ENCODE measurements at places on chromosomes 3 and 15.

GRCh38 chr15:51718219-51718618, 19.2 kb downstream of the LYSMD2 start:
- DNase-seq: no peak

DNA sequence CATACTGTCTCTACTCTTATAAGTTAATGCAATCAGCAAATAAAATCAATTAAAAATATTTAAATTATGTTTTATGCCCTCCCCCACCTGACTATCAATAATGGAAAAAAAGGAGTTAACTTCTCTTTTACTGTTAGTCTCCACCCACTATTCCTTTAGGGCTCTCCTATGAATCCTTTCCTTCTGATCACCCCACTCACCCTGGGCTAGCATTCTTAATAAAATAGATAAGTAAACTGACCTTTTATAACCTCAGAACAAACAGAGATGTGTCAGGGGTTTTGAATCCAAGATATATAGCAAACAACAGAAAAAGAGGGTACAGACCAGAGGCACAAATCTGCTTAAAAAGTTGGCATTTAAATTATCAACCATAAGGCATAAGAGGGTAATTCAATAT, 116.1 kb upstream of the PLXND1 start:
- DNase-seq: no peak

DNA sequence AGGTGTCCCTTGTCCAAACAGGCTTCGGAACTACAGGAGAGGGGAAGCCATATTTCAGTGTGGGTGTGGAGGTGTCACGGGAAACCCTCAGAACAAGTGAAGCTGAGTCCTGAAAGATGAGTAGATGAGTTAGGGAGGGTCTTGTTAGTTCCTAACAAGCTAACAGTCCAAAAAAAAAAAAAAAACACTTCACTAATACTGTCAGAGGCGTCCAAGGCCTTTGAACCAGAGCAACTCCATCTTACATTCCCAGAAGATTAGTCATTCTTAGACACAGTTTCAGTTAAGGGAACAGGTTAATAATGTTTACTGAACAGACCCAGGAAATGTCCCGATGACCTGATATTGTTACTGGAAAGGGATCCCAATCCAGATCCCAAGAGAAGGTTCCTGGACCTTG, 7.0 kb upstream of the ATP8B4 start:
- DNase-seq: no peak

DNA sequence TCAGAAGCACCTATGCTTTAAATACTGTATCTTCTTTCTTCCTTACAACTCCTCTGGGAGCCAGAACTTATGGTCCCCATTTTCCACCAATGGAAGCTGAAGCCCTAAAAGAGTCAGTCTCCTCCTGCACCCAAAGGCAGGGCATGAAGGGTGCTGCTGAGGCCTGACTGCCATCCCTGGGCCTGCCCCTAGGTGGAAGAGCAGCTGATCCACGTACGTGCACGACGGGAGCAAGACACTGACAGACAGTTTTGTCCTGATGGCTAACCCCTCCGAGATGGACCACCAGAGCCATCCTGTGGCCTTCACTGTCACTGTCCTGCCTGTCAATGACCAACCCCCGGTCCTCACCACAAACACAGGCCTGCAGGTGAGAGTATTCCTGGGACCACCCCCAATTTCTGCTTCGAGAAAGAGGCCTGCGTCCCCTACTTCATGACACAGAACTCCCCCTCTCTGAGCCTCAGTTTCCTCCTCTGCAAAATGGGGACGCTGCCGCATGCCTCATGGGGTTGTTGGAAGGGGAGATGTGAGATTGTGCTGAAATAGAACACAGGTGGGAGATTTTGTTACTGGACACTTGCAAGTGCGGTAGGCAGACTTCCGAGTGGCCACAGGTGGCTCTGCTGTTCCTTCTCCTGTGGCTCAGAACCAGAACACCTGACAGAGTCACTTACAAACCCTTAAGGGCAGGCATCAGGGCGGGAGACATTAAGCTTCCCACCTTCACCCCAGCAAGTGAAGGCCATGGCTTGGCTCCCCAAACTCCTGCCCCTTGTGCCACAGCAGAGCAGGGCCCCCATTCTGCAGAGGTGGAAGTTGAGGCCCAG, 175.4 kb downstream of the TBC1D2B start:
- DNase-seq: no peak

- DNase-seq: peak; percentile 49
Measured at GRCh38 chr15:83207009-83207659, 489 bp downstream of the HDGFL3 start.

- peak; percentile 46 for DNase-seq
Measured at GRCh38 chr3:195270079-195270816, 711 bp downstream of the XXYLT1 start.

DNA sequence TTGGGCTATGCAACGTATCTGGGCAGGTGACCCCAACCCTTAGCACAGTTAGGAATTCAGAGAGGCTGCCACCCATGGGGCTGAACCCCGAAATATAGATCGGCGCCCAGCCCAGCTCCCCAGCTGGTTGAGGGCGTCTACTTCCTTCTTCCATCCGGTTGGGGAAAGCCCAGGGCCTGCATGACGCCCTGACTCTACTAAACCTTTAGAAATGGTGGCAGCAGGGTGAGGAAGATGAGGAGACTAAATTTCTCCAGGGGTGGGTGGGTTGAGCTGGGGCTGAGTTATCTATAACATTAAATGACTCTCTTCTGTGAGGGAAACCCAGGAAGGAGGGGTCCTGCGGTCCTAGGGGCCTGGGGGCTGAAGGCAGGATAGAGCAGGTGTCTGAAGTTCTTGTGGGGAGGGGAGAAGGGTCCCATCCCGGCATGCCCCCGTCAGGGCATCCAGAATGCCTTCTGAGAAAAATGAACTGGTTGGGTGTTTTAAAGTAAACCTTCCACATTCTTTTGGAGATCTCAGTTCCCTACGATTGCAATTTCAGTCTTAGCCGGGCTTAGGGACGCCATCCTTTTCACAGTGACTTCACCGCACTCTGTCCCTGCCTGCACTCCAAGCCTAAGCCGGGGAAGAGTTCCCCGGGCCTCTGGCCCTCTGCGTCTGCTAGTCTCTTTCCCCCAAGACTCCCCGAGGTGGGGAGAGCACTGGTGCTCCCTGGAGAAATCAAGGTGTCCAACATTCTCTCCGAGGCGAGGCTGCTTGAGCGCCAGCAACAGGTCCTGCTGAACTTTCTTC, 28.5 kb downstream of the NR2F2 start:
- DNase-seq: no peak

- DNase-seq: peak; percentile 49
Measured at GRCh38 chr3:12557473-12558100, 700 bp downstream of the MKRN2 start.

DNA sequence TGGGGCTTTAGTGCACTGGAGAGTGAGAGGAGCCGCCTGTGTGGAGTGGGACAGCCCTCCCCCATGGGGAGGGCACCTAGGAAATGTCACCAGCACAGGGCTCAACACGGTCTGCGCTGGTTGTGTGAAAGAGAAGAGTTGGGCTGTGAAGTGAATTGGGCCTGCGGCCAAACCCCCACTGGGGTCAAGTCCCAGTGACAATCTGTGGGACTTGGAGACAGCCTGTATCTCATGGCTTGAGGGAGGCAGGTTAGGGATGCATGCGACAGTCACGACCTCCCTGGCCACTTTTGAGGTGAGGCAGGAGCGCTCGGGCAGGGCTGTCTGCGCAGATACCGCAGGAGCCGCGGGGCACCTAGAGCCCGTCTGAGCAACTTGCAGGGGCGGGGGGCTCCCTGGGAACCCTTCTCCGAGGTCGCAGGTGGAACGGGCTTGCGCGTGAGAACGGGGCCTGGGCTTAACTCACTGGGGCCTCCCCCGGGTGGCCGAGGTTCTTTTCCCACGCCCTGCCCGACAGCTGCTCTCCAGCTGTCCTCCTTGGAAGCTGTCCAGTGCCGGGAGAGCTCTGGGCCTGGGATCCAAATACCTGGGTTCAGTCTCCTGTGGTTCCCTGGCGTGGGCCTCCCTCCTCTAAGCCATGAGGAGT, 77.4 kb downstream of the SNRK start:
- DNase-seq: peak; percentile 76

- no peak for DNase-seq
Measured at GRCh38 chr3:13045241-13045903, 27.9 kb downstream of the IQSEC1 start.

DNA sequence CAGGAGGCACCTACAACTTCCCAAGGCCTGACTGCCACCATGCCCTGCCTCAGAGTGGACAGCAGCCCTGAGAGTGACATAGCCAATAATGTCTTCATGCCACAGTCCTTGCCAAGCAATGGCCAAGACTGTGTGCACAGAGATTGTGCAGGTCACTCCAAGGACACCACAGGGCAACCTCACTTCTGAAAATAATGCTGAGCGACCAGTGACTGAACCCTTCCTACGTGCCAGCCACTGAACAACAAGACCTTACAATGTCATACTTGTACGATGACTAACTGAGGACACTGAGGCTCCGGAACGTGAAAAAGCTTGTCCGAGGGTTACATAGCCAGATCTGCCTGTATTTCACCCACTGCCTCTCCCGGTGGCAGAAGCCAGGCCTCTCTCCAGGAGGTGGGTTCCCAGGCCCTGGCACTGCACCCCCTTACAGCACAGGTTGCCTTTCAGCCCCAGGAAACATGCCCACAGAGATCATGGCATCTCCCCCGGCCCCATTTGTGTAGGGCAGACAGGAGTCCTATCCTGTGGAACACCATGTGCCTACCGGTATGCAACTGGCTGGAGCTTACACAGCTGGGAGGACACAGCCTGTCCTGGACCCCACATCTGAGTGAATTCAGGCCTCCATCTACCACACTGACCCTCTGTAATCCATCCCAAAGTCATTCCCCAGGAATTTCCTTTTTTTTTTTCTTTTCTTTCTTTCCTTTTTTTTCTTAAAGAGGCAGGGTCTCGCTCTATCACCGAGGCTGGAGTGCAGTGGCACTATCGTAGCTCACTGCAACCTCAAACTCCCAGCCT, 72.3 kb downstream of the SLC12A8 start:
- peak; percentile 39 for DNase-seq

DNA sequence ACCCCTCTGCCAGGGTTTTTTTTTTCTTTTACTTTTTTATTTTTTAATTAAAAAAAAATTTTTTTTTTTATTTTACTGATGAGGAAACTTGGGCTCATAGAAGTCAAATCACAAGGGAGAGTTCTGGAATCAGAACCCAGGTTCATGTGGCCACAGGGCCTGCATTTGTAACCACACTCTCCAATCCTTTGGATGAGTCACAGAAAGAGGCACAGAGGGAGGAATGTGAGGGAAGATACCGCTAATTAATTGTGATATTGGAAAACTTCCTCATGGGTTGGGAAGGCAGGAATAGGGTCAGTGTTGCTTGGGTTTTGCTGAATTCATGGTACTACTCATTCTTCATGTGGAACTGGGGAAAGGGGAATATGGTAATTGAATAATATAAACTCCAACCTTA, 132.9 kb upstream of the SLC6A11 start:
- DNase-seq: no peak
